ENCODE measurements at places on chromosomes 12 and 14. TPM values are rescaled to one million over a fixed set of nuclear protein-coding genes. Genes with fewer than 3 reads are reported as not detected.

PCBP2 gene
- total RNA-seq = 684 TPM

TIGAR gene
- 50.2 TPM for total RNA-seq

RNASE3 gene
- not detected for total RNA-seq

KRT73 gene
- not detected for total RNA-seq

KCNH5 gene
- not detected for total RNA-seq

GLT1D1 gene
- total RNA-seq = not detected

TBC1D30 gene
- 1.5 TPM for total RNA-seq

OR4K2 gene
- total RNA-seq = not detected

KLRB1 gene
- not detected for total RNA-seq

EIF2S3B gene
- total RNA-seq = 0.66 TPM

C12orf43 gene
- 21.1 TPM for total RNA-seq

Data from A549 treated with dexamethasone at 1 μM for 4 hours (cell line).